Stimulated activated CD4-positive, alpha-beta T cell treated with anti-CD3 and anti-CD28 coated beads, Interleukin-15, amount 100 ng/mL, for 1 hour (primary cell): ENCODE measurements at places on chromosomes 3 and 15.

- DNase-seq: no peak
Measured at GRCh38 chr3:196202516-196202970, 8.7 kb downstream of the ZDHHC19 start.

GRCh38 chr3:190430906-190431305 lies 18.8 kb downstream of the TMEM207 start:
- no peak for DNase-seq

DNA sequence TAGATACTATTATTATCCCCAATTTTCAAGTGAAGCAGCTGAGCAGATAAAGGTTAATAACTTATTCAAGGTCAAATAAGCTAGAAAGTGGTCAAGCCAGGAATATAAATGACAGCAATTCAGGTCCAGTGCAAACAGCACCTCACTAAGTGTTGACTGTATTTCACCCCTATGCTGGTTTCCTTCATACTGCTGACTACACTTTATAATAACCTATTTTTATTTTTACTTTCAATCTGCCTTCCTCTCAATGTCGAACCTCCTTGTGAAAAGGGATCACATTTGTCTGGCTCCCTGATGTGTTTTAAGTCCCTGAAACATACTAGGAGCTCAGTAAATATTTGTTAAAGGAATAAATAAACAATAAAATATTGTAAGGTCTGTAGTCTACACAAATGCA lies 146.1 kb downstream of the NAALADL2 start:
- DNase-seq: no peak

DNA sequence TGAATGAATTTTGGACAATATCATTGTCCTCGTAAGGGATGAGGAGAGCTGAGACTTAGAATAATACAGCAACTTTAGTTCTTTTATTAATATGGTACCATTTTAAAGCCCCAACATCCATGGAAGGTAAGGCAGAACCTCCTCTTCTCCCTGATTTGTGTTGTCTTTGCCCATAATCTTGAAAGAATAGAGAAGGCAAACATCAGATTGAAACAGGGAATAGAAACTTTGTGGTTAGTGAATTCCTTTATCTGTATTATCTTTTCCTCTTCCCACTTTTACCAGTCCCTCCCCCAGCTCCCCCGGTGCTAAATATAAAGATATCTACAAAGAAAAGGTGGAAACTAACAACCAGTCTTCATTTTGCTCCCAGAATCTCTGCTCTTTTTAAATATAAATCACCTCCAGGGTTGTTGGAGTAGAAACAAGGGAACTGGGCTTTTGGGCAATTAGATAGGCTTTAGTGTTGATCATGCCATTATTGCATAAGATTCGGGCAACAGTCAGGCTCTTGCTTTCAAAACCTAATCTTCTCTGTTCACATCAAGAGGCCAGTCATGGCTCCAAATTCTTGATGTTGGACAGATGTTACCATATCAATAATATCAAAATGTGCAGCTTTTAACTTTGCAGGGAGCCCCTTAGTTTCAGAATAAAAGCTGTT lies 32.5 kb downstream of the ITPR1 start:
- no peak for DNase-seq

DNA sequence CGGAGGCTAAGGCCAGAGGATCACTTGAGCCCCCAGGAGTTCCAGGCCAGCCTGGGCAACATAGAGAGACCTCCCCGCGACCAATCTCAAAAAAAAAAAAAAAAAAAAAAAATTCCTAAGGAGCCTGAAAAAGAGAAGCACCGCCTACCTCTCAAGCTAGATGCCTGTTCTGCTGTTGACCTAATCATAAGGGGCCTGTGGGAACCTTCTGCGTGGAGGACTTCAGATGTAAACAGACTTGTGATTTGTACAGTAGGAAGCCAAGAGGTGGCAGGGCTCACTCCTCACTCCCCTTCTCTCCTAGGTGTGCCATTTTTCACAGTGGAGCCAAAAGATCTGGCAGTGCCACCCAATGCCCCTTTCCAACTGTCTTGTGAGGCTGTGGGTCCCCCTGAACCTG lies 3.2 kb downstream of the TYRO3 start:
- no peak for DNase-seq

DNA sequence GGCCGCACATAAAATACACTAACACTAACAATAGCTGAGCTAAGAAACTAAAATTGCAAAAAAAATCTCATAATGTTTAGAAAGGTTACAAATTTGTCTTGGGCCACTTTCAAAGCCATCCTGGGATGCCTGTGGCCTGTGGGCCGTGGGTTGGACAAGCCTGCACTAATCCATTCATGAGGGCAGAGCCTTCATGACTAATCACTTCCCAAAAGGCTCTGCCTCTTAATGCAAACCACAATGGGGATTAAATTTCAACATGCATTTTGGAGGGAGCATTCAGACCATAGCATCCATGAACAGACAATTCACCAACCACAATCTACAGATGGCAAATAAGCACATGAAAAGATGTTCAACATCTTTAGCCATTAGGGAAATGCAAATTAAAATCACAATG lies 128.2 kb downstream of the SUCLG2 start:
- DNase-seq: no peak

DNA sequence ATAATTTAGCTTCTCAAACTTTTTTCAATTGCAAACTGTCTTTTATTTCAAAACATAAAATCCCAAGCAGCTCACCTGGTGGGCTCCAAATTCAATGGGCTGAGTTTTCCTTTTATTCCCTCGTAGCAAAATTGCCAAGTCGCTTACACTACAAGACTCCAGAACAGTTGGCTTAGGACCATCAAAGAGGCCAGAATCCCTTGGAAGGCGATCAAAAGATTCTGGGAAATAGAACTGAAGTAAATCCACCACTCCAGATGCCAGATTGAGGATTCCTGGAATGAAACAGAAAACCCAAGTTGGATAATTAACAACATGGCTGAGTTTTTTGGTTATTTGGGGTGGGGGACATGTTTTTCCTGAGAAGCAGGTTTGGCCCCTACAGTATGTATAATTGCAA lies 87.7 kb upstream of the DCLK3 start:
- DNase-seq: no peak

GRCh38 chr3:182668974-182669373 lies 124.3 kb upstream of the ATP11B start:
- DNase-seq: no peak

- DNase-seq: no peak
Measured at GRCh38 chr15:96072821-96073220, 257.7 kb upstream of the NR2F2 start.

GRCh38 chr3:140128631-140129030 lies 193.6 kb downstream of the CLSTN2 start:
- no peak for DNase-seq

GRCh38 chr3:70726961-70727360 lies 414.5 kb upstream of the MDFIC2 start:
- DNase-seq: no peak

GRCh38 chr3:141365201-141365600 lies 3.1 kb upstream of the ZBTB38 start:
- no peak for DNase-seq

DNA sequence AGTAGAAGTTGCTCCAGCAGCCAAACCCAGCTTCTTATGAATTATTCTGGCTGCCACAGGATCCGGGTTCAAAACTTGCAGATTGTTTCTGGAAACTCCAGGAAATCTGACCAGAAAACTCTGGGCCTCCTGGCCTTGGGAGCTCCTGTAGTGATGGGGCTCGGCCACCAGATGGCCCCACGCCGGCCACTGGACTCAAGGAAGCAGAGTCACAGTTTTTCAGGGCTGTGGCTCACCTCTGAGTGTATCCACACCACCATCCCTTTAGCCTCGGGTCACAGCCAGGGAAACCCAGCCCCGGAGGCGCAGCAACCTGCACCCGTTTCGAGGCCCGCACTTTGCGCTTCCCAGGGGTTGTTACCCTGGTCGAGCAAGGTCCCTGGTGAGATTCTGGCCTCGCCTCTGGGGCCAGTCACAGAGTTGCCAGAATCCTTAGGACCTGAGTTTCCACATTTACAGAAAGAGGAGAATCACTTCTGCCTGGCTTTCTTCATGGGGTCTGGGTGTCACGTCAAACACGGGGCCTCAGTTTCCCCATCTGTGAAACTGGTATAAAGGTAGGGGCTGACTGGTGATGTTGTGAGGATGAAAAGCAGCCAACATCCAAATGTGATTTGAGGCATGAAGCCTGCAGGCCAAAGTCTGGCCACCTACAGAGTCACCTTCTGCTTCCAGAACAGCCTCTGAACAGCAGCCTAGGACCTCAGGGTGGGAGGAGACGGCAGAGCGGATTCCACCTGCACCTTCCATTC lies 53.5 kb upstream of the LCTL start:
- no peak for DNase-seq

GRCh38 chr3:186637686-186638085 lies 2.5 kb upstream of the FETUB start:
- DNase-seq: no peak

DNA sequence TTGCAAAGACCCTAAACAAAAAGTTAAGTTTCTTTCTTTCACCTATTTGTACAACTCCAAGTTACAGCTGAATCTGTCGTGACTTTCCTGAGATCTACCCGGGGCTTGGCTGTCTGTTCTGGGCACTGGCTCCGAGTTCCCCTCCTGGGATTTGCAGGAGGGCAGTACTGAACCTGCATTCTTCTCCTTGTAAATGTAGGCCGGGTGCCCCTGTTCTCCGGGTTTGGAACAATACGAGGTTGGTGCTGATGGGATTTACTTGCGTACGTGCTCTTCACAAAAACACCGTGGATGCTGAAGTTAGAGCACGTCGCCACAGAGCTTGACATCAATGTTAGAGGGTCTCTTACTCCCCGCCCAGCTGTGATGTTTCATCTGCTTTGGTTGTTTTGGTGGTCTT lies 48.1 kb downstream of the KLHL25 start:
- no peak for DNase-seq

GRCh38 chr3:63764511-63764910 lies 54.6 kb upstream of the C3orf49 start:
- DNase-seq: no peak

DNA sequence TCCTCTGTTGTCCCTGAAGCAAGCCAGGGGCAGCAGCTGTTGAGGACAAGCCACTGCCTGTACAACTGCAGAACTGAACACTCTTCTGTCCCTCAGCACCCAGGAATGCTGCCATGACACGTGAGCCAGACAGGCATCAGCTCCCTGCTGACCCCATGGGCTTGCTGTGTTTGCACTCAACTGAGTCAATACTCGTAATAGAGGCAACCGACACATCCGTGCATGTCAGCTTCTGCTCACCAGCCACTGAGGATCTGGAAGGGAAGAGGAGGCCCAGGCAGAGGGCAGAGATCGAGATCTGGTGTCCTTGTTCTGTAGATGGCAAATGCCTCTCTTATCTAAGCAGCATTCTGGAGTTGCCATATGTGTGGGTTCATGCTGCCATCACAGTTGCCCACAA lies 54.3 kb upstream of the SEC61A1 start:
- DNase-seq: no peak

GRCh38 chr15:100769043-100769974 lies 110.3 kb upstream of the ALDH1A3 start:
- no peak for DNase-seq

- no peak for DNase-seq
Measured at GRCh38 chr3:172569128-172570008, 46.1 kb upstream of the TNFSF10 start.

DNA sequence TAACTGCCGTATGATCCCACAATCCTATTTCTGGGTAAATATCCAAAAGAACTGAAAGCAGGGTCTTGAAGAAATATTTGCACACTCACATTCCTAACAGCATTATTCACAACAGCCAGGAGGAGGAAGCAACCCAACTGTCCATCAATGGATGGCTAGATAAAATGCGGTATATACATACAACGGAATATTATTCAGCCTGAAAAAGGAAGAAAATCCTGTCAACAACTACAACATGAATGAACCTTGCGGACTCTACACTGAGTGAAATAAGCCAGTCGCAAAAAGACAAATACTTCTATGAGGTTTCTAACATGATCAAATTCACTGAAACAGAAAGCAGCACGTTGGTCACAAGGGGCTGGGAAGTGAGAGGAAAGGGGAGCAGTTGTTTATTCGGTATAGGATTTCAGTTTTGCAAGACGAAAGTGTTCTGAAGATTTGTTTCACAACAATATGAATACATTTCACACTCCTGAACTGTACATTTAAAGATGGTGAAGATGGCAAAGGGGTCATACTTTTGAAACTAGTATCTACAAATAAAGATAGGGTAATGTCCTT lies 6.2 kb downstream of the DLG1 start:
- no peak for DNase-seq

DNA sequence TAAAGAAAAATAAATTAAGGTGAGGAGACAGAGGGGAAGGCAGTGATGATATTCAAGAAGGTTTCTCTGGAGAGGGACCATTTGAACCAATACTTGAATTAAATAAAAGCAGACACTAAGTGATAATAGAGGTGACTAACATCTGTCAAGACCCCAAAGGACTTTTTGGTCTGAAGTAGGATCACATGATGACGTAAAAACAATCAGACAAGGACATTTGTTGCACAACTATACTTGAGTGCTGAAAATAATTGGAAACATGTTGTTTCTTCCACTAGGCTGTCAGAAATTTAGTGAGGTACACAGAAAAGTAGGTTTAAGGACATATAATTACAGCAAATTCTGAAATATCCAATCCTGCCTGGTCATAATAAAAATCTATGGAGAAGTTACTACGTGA lies 179.5 kb downstream of the WNT5A start:
- DNase-seq: no peak

- no peak for DNase-seq
Measured at GRCh38 chr3:50125541-50126286, 29.4 kb upstream of the SEMA3F start.

GRCh38 chr15:35058534-35059054 lies 26.5 kb downstream of the NANOGP8 start:
- DNase-seq: no peak

- no peak for DNase-seq
Measured at GRCh38 chr3:74053970-74054516, 429.3 kb upstream of the PDZRN3 start.
